Psoas muscle (tissue), 8 donors: ENCODE measurements at places on chromosomes 7 and 10. TPM values are rescaled to one million over a fixed set of nuclear protein-coding genes. Genes with fewer than 3 reads are reported as not detected.

FLNC gene
- 6,311 TPM for total RNA-seq

FAM13C gene
- 13.1 TPM for total RNA-seq

CLDN4 gene
- total RNA-seq = not detected

TAS2R3 gene
- 0.25 TPM for total RNA-seq

SFRP4 gene
- 0.36 TPM for total RNA-seq

STAG3 gene
- total RNA-seq = 0.50 TPM

EBLN1 gene
- not detected for total RNA-seq

ING3 gene
- 7.1 TPM for total RNA-seq

C10orf62 gene
- total RNA-seq = 1.0 TPM

RARRES2 gene
- total RNA-seq = 12.2 TPM

CNPY1 gene
- total RNA-seq = not detected

CXCL12 gene
- total RNA-seq = 82.2 TPM
